DND-41 (cell line): ENCODE measurements at places on chromosomes 6 and 20.

DNA sequence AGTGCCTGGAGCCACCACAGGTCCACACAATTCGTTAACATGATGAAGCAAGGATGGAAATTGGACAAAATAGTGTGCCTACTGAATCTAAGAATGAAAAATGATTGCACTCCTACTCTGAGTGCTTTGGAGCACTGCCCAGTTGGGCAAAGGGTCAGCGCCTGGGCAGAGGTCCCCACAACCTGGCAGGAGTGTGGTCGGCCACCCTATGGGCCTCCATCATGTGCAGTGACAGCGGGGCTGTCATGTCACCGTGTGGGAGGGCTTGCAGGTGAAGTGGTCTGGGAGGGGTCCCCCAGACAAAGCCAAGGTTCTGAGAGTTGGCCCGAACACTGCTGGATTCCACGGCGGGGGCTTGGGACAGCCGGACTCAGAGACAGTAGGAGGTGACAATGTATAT is 36.2 kb upstream of the CD93 start:
- DNase-seq = no peak

GRCh38 chr6:136175873-136176272 is 74.2 kb downstream of the MTFR2 start:
- no peak for DNase-seq

DNA sequence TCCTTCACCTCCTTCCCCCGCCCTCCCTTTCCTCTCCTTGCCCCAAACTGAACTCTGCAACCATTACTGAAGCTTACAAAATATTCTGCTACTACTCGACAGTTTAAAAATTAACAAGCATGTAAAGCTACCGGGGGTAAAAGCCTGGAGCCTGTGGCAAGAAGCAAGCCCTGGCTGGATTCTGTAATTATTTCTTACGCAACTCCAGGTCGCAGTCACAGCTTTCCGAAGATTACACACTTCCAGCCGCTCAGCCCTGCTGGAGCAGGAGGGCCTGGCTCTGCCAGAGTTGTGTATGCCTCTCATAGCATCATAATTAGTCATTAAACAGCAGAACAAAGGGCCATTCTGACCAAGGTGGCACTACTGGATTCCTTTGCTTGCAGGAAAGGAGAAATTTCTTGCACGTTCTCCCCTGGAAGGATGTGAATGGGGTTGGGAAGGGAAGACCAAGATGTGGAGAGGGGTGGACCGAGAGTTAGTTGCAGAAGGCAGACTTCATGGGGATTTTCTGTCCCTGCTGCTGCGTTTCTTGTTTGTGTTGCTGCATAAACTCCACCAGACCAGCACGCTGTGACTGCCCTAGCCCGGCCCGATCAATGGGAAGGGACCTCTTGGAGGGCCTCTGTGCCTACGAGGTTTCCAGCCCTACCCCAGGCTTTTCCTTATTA is 23.6 kb downstream of the FOXQ1 start:
- DNase-seq = no peak

DNA sequence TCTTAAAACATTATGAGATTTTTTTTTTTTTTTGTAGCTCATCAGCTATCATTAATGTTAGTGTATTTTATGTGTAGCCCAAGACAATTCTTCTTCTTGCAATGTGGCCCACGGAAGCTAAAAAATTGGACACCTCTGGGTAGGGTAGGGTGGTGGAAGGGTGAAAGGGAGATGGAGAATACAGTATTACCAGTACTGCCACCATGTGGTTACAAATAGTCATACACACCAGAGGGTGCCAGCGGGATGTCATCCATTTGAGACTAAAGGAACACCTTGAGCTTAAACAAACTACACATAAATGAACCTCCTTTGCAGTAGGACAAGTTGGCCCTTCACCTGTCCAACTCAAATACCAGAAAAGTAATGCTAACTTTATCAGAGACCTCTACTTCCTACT is 601.9 kb downstream of the HTR1B start:
- no peak for DNase-seq

GRCh38 chr6:83872386-83873118 is 13.1 kb downstream of the CYB5R4 start:
- DNase-seq = no peak

DNA sequence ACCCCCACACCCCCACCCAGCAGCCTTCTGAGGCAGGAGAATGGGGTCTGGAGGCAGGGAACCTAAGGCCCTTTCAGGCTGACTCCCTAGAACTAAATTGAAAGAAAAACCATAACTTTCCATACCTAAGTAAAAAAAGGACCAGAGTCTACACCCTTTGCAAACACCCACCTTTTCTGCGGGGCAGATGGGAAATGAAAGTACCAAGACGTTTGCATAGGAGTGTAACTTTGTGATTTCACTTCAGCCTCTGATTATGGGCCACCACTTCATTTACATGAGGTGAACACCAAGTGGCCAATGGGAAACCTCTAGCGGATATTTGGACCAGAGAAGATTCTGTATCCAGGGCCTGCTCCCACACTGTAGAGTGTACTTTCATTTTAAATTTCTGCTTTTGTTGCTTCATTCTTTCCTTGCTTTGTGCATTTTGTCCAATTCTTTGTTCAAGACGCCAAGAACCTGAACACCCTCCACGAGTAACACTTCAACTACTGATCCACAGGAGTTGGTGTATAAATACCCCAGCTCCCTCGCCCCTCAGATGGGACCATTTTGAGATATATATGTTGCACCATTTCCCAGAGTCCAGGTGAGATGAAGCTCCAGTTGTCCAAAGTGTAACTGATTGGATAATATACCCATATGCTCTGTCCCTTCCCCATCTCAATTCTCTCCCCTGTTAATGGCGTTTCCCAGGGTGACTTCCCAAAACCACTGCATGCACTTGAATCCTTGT is 18.9 kb upstream of the SRSF6 start:
- DNase-seq = no peak

DNA sequence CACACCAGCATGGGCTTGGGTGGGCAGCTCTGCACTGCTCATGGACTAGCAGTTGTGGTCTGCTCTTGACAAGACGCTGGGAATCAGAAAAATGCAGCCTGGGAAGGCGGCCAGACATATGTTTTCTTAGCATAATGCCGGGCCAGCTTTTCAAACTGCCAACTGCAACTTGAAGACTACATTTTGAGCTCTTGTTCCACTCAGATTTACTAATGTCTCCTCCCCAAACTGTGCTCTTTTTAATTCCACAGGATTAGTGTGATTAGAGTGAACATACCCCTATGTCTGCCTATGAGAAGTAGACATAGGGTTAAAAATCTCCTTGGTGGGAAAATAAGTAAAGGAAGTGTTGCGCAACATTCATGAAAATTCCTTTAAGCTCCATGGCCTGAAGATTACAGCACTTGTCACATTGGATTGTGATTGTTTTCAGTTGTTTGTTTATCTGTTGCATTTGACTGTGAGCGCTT is 5.3 kb upstream of the FNDC1 start:
- no peak for DNase-seq

- peak; percentile 41 for DNase-seq
These were observed 8.2 kb downstream of the DIDO1 start for GRCh38 chr20:62918147-62918546.

DNA sequence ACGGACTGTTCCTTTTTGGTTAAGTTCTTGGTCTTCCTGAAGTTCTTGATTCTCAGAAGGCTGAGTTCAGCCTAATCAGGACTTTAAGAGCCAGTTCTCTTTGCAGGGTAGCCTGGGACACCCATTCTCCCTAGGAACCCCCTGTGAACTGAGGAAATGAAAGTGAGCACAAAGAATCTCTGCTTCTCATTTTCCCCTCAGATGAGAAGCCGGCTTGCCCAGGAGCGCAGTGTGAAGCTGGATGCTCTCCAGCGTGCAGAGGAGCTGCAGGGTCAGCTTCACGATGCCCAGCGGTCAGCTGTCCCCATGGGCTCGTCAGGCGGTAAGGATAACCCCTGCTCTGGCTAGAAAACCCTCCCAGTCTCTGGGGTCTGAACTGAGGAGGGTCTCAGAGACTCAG is 34.0 kb downstream of the CD164 start:
- DNase-seq = no peak

DNA sequence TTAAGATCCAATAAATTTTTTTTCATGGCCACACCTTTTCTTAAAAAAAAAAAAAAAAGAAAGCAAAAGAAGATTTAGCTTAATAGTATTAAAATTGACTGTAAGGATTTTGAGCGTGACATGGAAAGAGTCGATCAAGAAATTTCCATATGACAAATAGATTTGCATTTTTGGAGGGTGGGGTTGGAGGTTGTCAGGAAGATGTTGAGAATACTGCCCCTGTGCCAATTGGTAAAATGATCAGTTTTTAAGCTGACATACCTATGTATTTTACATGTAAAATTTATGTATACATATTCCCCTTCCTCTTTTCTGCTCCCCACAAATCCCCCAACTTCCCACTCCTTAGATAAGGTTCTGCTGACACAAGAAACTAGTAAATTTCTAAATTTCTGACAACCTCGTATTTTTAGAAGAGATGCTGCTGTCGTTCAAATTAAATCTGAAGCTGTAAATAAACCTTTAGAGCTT is 520.9 kb downstream of the CD83 start:
- no peak for DNase-seq

GRCh38 chr6:42693725-42694323 is 28.6 kb downstream of the PRPH2 start:
- DNase-seq = peak; percentile 14

DNA sequence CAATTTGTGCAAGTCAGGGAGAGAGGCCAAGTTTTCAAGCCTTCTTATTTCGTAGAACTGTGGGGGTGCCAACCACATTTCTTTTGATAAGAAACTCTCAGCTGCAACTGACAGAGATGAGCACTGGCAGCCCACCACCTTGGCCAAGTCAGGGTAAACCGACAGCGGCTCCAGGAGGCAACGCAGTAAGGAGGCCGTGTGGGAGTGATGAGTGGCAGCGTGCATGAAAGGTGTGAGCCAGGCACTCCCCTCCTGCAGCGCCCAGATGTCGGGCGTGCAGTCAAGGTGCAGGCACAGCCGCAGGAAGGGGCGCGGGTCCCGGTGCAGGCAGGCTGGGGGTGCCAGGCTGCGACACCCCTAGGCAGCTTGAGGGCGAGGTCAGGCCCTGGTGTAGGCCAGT is 49.2 kb upstream of the HDAC2 start:
- DNase-seq = no peak

DNA sequence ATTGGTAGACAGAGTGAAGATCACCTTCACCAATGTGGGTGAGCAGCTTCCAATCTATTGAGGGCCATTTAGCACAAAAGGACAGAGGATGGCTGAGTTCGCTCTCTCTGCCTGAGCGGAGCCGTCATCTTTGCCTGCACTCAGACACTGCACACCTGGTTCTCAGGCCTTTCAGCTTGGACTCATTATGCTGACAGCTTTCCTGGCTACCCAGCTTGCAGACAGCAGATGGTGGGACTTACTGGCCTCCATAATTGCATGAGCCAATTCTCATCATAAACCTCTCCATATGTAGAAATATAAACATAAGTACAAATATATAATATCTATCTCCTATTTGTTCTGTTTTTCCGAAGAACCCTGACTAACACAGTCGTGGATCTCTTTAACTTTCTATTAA is 13.7 kb downstream of the TBXT start:
- no peak for DNase-seq

DNA sequence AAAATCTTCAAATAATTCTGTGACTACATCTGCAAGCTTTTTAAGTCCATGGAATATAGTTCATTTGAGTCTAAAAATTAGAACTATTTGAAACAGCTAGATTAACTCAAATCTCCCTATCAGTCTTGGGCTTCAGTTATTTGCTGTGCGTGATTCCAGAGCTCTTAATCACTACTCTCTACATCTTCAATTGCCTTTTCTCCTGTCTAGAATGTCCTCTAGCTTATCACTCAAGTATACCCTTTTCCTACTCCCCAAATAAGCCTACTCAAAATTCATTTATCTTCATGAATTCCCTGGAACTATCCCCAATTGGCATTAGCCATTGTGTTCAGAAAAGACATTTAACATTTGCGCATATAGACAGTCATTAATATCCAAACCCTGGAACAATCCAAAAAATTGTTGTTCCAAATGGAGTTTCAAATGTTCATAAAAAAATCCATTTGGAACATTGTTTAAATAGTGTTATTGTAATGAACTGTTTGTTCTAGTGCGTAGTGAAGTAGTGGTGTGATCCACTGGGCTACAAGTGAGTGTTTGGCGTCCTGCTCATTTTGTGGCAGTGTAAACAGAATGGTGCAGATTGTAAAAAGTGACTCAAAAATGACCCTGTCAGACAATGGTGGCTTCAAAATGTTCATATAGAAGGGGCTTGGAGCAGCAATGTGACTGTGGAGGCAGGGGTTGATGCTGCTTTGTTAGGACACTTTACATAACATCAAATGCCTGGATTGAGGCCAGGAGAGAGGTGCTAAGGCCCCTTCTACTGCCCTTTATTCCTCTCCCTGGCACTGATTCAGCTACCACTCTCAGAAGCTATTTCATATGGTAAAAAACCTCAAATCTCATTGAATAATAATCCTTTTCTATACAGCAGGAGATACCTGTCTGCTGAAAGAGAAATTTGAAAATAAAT is 122.3 kb downstream of the KIF6 start:
- no peak for DNase-seq

DNA sequence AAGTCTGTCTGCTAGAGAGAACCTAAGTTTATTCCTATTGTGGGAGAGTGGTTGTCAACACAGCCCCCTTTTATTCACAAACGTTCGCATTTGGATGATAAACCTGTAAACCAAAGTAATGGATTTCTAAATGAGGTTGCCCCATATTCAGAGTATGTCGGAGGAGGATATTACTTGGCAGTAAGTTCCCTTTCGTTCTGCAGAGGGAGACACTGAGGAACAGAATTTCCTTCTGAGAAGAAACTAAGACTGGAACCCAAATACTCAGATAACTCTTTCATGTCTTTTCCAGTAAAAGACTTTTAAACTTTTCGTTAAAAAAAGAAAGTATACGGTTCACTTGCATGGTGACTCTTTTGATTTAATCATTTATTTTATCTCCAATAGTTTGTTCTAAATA is 754.6 kb upstream of the MMS22L start:
- DNase-seq = no peak

GRCh38 chr6:158654498-158654897 is 4.6 kb downstream of the SYTL3 start:
- no peak for DNase-seq

DNA sequence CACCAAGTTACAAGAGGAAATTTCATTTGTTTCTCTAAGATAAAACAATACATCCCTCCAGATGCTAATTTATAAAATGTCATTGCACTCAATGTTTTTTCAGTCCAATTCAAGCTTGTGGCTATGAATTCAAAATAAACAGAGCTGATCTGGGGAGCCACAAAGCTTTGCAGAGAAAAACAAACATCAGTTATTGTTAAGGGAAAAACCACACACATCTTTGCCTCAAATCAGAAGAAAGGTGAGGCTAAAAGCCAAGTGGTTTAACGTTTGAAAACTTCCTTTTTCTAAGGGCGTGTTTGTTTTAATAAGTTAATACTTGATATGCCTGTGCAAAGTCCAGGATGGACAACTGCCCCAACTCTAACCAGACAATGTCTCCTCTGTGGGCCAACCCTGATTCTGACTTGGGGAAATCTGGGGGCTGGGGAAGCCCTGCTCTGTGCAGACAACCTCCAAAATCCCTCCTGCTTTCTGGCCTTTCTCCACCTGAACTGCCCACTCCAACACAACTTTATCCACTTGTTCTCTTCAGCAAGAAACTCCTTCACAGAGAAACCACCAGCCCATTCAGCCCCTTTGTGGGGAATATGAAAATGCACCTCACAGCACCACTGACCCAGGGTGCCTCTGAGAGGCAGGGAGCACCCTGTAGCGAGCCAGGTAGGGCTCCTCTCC is 44.6 kb upstream of the NT5E start:
- DNase-seq = no peak
